ENCODE measurements at places on chromosomes 5 and 9. TPM values are rescaled to one million over a fixed set of nuclear protein-coding genes. Genes with fewer than 3 reads are reported as not detected.

Gene ZNF474
- not detected for total RNA-seq

Gene CARTPT
- 7.1 TPM for total RNA-seq

Gene DCTN3
- total RNA-seq: 129 TPM

Gene RABGAP1
- 116 TPM for total RNA-seq

Gene HTR1A
- not detected for total RNA-seq

Gene LCN15
- total RNA-seq: not detected

Gene SLC34A1
- total RNA-seq: not detected

Gene FBP2
- not detected for total RNA-seq

Gene PCDHB12
- total RNA-seq: 4.3 TPM

Gene LMX1B
- total RNA-seq: 0.19 TPM

Gene TMEM215
- 0.06 TPM for total RNA-seq

GRCh38 chr5:33369485-33370465 lies 71.0 kb upstream of the TARS1 start:
- no peaks in the 10 kb centered on the region for H3K27me3 ChIP-seq
- H3K27ac ChIP-seq: no peak overlapping the region
- no peaks in the 10 kb centered on the region for H3K4me1 ChIP-seq
- no peaks in the 10 kb centered on the region for H3K36me3 ChIP-seq
- peak; percentile 66 for DNase-seq
- no peak overlapping the region for H3K4me3 ChIP-seq

DNA sequence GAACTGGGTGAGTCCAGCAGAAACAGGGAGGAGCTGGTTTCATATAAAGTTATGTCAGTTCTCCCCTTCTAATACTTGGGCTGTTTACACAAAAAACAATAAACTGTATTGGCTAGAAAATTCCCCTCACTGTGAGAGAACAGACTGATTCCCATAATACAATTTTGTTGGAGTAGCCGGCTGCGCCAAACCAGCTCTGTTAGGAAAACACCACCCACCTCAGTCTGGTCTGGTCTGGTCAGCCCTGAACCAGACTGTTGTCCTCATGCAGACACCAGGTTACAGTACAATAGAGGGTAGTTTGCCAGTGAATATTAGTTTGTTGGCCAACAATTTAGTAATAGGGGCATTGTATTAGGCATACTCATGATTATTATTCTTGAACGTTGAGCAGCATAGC lies 356.4 kb downstream of the EFNA5 start:
- H3K27ac ChIP-seq: no peak overlapping the region
- DNase-seq: no peak
- no peak overlapping the region for H3K4me3 ChIP-seq
- H3K36me3 ChIP-seq: no peaks in the 10 kb centered on the region

- H3K27me3 ChIP-seq: no peaks in the 10 kb centered on the region
- no peaks in the 10 kb centered on the region for H3K36me3 ChIP-seq
- H3K4me1 ChIP-seq: peaks cover 45% of the 10 kb centered on the region
- H3K4me3 ChIP-seq: no peak overlapping the region
- no peak overlapping the region for H3K27ac ChIP-seq
These were observed 291.9 kb downstream of the FBXL7 start for GRCh38 chr5:15791859-15792258.

GRCh38 chr5:163502521-163502920 lies 2.9 kb upstream of the MAT2B start:
- peak overlapping the region; percentile 98 for H3K27ac ChIP-seq
- DNase-seq: no peak
- no peaks in the 10 kb centered on the region for H3K36me3 ChIP-seq
- no peaks in the 10 kb centered on the region for H3K27me3 ChIP-seq
- H3K4me3 ChIP-seq: peak overlapping the region; percentile 87

GRCh38 chr5:148659641-148660345 lies 5.5 kb upstream of the HTR4 start:
- H3K4me3 ChIP-seq: no peak overlapping the region
- peak; percentile 53 for DNase-seq
- no peaks in the 10 kb centered on the region for H3K36me3 ChIP-seq
- H3K27me3 ChIP-seq: no peaks in the 10 kb centered on the region
- H3K4me1 ChIP-seq: no peaks in the 10 kb centered on the region

- H3K27me3 ChIP-seq: no peaks in the 10 kb centered on the region
- H3K4me1 ChIP-seq: peaks cover 51% of the 10 kb centered on the region
- H3K36me3 ChIP-seq: no peaks in the 10 kb centered on the region
- DNase-seq: no peak
- peak overlapping the region; percentile 96 for H3K27ac ChIP-seq
- no peak overlapping the region for H3K4me3 ChIP-seq
These were observed 145.4 kb downstream of the BNC2 start for GRCh38 chr9:16725066-16725465.

DNA sequence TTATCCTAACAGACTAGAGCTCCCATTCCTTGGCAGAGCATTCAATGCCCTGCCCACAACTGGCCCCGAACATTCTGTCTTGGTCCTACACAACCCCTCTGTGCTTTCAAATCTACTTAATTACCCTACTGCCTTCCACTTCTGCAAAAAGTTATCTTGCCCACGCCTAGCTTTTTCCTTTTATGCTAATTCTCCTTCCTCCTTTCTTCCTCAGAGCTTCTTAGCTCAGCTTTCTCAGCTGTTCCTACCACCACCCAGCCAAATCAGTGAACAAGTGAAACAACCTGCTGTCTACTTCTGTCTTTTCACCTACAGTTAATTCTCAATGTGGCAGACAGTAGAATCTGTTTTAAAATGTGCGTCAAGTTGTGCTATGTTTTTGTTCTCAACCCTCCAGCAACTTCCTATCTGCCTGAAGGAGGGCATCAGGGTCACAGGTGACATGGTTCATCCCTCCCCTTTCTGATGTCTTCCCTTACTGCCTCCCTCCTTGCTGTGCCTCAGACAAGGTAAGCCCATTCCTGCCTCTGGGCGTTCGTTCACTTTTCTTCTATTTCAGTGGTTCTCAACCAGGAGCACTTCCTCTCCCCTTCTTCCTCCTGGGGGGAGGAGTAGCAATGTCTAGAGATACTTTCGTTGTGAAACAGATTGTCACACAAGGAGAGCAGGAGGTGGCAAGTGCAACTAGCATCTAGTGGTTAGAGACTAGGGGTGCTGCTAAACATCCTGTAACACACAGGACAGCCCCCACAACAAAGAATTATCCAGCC lies 1.3 kb upstream of the REEP5 start:
- DNase-seq: no peak
- H3K36me3 ChIP-seq: peaks cover 14% of the 10 kb centered on the region
- H3K27me3 ChIP-seq: no peaks in the 10 kb centered on the region
- peak overlapping the region; percentile 99 for H3K27ac ChIP-seq
- H3K4me1 ChIP-seq: peaks cover 40% of the 10 kb centered on the region

DNA sequence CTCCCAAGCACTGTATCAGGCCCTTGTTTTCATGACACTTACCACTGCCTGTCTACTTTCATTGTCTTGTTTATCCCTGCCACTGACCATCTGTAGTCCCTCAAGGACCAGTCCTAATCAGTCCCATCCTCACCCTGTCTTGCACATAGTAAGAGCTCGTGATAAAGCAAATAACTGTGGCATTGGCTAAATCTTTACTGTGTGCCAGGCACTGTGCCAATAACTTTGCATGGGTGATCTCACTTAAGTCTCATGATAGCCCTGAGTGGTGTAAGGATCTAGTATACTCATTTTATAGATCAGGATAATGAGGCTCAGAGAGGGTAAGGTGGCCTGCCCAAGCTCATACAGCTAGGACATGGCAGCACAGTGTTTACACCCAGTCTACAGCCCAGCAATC lies 5.6 kb downstream of the CDX1 start:
- DNase-seq: no peak
- peaks cover 2% of the 10 kb centered on the region for H3K27me3 ChIP-seq
- no peak overlapping the region for H3K4me3 ChIP-seq
- no peak overlapping the region for H3K27ac ChIP-seq

- no peak for DNase-seq
- H3K36me3 ChIP-seq: no peaks in the 10 kb centered on the region
- H3K4me1 ChIP-seq: peaks cover 79% of the 10 kb centered on the region
- H3K4me3 ChIP-seq: no peak overlapping the region
These were observed 21.1 kb upstream of the DPM2 start for GRCh38 chr9:127958728-127959127.

GRCh38 chr5:93746406-93747056 lies 5.1 kb upstream of the POU5F2 start:
- H3K36me3 ChIP-seq: no peaks in the 10 kb centered on the region
- no peak overlapping the region for H3K27ac ChIP-seq
- no peak for DNase-seq
- no peaks in the 10 kb centered on the region for H3K27me3 ChIP-seq
- no peaks in the 10 kb centered on the region for H3K4me1 ChIP-seq

DNA sequence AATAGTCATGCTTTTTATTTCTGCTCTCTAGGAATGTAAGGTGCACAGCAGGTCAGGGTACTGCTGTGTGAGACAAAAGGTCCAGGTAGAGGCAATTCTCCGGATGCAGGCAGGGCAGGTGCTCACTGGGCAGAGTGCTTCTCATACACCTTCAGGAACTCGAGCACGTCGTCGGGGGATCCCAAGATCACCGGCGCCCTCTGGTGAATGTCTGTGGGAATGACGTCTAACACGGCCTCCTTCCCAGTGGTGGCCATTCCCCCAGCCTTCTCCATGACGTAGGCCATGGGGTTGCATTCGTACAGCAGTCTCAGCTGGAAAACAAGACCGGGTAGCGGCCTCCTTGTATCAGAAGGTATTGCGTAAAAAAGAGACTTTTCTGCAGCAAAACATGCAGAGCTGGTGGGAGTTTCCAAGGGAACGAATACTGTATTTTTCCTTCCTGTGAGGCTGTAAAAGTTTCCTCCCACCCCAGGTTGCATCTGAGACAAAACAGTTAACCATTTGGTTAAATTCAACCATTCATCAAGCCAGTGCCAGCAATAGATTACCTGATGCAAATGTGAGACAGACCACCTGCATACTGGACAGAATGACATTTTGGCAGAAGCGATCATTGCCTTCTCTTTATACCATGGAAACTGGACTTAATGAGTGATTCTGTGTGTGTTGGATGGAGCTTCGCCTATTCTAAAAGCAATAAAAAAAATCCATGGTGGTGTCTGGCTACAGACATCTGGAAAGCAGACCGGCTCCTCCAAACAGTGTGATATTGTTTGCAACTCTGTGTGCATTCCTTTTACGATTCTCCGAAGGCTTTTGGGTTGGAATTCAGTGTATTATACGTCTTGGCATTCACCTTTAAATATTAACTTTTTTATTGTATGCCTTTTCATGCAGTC lies 9.9 kb upstream of the FBP2 start:
- no peak overlapping the region for H3K4me3 ChIP-seq
- H3K27ac ChIP-seq: no peak overlapping the region
- H3K4me1 ChIP-seq: no peaks in the 10 kb centered on the region
- no peak for DNase-seq
- peaks cover 11% of the 10 kb centered on the region for H3K27me3 ChIP-seq

GRCh38 chr5:132478366-132478871 lies 12.2 kb downstream of the IRF1 start:
- no peak for DNase-seq
- no peak overlapping the region for H3K27ac ChIP-seq
- H3K27me3 ChIP-seq: no peaks in the 10 kb centered on the region
- H3K36me3 ChIP-seq: peaks cover 18% of the 10 kb centered on the region
- peaks cover 66% of the 10 kb centered on the region for H3K4me1 ChIP-seq
- no peak overlapping the region for H3K4me3 ChIP-seq
